ENCODE measurements at places on chromosomes 12 and 14.

- no peak for DNase-seq
- H3K27ac ChIP-seq, result no peak overlapping the region
- no peaks in the 10 kb centered on the region for H3K4me1 ChIP-seq
- no peak overlapping the region for H3K4me3 ChIP-seq
- H3K36me3 ChIP-seq, result no peaks in the 10 kb centered on the region
- no peaks in the 10 kb centered on the region for H3K27me3 ChIP-seq
Observed at GRCh38 chr12:32596030-32596429, 83.1 kb upstream of the DNM1L start.

DNA sequence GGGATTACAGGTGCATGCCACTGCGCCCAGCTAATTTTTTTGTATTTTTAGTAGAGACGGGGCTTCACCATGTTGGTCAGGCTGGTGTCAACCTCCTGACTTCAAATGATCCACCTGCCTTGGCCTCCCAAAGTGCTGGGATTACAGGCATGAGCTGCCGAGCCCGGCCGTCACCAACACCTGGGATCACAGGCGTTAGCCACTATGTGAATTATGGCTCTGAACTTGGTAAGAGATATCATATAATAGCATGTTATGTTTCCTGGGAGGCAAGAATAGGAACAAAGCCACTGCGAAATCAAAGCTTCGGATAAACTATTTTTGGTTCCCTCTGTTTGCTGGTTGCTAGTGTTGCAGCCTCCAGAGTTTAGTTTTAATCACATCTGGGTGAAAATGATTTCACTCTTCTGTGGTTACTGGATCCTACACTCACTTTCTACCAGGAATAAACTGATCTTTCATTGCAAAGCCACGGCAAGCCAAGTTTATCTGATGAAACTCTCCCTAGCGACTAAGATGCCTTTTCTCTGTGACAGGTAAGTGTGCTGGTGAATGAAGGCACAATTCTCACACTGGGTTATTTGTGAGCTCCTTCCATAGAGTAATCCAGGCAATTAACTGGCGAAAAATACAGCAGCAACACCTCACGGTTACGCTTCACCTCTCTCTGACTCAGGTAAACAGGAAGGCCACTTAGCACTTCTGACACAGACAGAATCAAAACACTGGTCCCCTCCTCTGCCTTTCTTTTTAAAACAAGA lies 16.7 kb downstream of the SNRNP35 start:
- no peaks in the 10 kb centered on the region for H3K27me3 ChIP-seq
- DNase-seq, result no peak
- no peak overlapping the region for H3K4me3 ChIP-seq
- H3K4me1 ChIP-seq, result no peaks in the 10 kb centered on the region

DNA sequence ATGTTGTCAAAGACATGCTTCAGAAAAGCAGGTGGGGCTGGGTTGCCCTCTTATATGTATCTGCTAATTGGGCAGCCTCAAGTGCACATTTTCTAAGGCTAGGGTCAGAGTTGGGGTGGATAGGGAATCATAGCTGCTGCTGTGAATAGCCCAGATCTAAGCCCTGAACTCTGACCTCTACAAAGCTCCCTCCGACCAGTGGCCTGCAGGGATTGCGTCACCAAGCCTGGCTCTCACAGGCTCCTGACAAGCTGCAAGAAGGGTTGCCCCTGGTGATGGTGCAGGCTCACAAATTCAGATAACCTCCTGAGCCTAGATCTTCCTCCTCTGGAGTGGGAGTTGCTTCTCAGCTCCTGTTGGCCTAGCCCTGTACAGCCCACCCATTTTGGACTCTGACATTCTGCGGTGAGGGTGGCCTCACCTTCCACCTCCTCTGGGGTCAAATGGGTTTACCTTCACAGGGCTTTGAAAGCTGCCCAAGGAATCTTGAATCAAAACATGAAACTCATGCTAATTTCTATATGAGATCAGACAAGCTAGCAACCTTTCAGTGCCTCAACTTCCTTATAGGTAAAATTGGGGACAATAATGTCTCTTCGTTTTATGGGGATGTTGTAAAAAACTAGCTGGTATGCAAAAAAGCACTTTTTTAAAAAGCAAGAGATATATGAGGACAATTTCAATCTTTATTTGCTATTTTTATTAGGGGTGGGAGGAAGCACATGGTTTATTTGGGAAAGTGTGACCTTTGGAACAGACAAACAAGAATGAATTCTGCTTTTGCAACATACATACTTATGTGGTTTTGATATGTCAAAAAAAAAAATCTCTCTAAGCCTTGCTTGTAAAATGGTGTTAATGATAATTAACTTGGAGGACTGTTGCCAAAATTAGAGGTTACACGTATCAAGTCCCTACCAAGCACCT lies 4.9 kb upstream of the SUSD6 start:
- H3K4me3 ChIP-seq, result no peak overlapping the region
- no peaks in the 10 kb centered on the region for H3K36me3 ChIP-seq
- H3K4me1 ChIP-seq, result peaks cover 15% of the 10 kb centered on the region
- no peak for DNase-seq
- no peaks in the 10 kb centered on the region for H3K27me3 ChIP-seq

- no peaks in the 10 kb centered on the region for H3K36me3 ChIP-seq
- no peaks in the 10 kb centered on the region for H3K27me3 ChIP-seq
- no peaks in the 10 kb centered on the region for H3K4me1 ChIP-seq
Observed at GRCh38 chr14:104037903-104038302, 47.6 kb upstream of the ASPG start.

DNA sequence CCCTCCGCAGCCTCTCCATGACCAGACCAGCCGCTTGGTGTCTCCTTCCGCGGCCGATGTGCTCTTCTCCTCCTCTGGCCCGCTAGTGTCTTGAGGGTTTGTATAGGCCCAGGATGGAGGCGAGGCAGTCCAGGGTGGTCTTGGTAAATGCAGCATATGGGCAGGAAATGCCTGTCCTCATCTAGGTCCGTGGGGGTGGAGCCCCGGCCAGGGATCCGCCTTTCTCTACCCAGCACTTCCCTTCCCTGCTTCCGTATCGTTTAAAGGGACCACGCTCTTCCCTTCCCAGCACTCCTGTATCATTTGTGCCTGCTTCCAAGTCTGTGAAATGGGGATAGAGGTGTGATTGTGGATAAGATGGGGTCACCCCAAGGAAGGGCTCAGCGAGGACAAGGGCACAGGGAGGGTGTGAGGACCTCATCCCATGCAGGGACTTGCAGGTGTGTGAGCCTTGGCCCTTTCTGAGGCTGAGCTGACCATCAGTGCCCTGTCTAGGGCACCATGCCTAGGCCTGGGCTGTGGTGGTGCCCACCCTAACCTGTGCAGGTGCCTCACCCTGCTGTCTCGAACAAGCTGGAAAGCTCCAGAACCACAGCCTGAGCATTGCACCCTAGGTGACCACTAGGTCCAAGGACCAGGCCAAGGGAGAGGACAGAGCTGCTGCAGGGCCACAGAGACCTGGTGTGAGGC lies 326.8 kb upstream of the RTL1 start:
- no peaks in the 10 kb centered on the region for H3K4me1 ChIP-seq
- no peaks in the 10 kb centered on the region for H3K27me3 ChIP-seq
- H3K4me3 ChIP-seq, result no peak overlapping the region

All from pancreas (tissue), 10 donors.